ENCODE measurements at places on chromosomes 3 and 15.

- DNase-seq, result no peak
Measured at GRCh38 chr3:159886050-159886449, 102.6 kb upstream of the IL12A start.

- no peak for DNase-seq
Measured at GRCh38 chr15:28942571-28942970, 56.8 kb downstream of the APBA2 start.

- no peak for DNase-seq
Measured at GRCh38 chr3:85785766-85786165, 827.0 kb downstream of the CADM2 start.

- no peak for DNase-seq
Measured at GRCh38 chr3:57434041-57434440, 110.1 kb downstream of the DNAH12 start.

- no peak for DNase-seq
Measured at GRCh38 chr3:126546549-126547239, 12.0 kb downstream of the C3orf22 start.

DNA sequence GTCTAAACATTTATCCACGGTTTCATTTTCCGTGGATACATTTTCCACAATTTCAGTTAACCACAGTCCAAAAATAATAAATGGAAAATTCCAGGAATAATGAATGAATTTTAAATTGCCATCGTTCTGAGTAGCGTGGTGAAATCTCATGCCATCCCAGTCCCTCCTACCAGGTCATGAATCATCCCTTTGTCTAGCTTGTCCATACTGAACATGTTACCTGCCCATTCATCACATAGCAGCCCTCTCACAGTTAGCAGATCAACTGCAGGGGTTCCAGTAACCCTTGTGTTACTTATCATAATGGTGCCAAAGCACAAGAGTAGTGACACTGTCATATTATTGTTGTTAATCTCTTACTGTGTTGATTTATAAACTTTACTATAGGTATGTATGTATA lies 124.5 kb downstream of the GSK3B start:
- DNase-seq, result no peak

DNA sequence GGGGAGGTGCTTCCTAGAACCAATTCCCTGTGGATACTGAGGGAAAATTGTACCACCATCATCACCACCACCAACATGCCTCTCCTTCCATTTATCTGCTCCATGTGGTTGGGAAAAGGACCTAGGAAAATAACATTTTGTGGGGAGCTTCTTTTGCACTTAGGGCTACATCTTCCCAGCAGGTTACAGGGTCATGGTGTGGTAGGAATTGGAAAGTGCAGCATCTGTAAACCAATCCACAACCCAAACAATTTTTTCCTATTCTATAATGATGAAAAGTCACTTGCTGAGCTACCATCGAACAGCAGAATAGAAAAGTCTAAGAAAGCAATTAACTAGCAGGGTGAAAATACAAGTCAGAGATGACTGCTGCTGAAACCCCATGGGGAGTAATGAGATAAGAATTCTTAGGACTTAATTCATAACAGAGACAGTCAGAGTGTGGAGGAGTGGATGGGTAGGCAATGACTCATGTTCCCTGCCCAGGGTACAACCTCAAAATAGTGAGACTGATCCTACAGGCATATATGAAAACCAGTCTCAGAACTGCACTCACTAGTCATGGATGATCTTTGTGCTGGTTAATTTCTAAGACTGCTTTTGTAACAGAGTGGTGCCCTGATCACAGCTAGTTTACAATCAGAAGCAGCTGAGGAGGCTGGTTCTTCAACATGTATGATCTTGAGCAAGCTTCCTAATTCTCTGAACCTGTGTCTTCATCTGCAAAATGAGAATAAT lies 38.1 kb upstream of the LEKR1 start:
- DNase-seq, result no peak

GRCh38 chr3:150607267-150608065 lies 4.3 kb downstream of the SELENOT start:
- no peak for DNase-seq

DNA sequence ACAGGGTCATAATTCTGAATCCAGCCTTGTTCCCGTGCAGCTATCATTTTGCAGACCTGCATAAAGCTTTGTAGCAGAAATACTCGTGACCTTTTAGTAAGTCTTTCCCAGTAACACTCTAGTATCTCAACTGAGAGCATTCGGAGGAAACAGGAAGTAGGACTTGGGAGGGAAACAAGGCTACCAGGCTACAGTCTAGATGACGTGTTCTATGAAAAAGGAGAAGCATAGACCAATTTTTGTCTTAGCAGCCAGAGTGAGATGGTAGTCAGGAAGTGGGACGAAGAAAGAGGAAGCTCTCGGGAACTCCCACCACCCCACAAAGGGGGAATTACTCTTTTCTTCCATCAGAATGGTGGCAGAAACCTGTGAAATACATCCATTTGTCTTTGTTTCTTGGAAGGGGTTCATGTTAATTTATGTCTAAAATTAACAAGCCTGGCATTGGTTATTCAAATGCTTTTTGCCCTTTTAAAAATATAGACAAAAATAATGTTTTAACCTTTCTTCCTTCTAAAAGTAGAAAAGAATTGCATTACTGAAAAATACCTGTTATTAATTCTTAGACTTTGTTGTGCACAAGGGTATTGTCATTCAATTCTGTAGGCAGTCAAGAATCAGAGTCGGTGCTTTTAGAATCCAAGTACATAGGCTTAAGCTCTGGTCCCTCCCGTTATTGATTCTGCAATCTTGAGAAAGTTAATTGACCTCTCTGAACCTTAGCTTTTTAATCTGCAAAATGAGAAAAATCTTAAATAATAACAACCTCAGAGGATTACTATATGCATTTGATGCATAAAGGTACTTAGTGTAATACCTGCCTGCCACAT lies 1.6 kb upstream of the SUCNR1 start:
- no peak for DNase-seq

DNA sequence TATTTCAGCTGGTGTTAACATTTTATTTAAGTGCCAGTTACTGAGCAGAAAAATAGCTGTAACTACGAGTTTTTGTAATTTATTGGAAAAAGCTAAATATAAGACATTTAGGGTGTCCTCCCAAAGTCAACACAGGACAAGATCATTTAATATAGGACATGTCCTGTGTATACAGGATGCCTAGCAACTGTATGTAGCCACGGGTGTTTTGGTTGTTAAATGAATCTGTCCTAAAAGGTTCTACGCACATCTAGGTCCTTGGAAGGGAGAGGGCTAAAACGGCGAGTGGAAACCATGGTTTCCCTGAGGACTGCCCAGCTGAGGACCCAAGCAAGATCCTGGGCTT lies 565 bp upstream of the ZNF621 start:
- DNase-seq, result no peak

DNA sequence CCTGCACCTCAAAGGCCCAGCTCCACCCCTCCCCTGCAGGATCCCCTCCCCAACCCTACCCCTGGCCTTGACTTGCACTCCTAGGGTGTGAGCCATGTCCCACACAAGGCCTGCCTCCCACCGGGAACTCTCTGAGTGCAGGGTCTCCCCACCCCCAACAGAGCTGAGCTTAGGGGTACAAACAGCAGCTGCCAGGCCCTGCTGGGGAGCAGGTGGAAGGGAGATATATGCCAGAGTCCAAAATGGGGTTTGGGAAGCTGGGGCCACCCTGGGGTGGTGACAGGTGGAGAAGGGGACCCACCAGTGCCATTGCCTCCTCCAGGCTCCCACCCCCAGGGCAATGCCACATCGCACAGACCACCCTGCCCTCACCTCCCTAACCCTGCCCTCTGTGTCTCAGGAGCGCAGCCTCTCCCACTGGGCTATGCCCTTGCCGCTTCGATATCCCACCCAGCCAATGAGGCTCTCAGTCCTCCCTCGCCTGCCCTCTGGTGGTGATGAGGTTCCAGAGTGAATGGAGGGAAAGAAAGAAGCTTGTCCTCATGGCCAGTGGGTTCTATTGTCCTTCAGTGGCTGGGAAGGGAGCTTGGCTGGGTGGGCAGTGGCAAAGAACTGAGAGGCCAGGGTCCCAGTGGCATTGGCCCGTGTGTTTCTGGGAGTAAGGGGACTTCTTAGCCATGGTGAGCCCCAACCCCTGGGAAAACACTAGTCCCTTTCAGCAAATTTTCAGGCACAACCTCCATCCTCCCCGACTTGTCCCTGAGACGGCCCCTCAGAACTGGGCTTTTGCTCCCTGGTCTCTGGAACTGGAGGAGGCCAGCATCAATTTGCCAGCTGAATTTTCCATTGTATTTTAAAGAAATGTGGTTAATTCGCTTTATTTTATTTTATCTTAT lies 46.8 kb downstream of the CYP11A1 start:
- DNase-seq, result peak; percentile 19

GRCh38 chr3:127004641-127005397 lies 21.9 kb downstream of the PLXNA1 start:
- DNase-seq, result no peak

DNA sequence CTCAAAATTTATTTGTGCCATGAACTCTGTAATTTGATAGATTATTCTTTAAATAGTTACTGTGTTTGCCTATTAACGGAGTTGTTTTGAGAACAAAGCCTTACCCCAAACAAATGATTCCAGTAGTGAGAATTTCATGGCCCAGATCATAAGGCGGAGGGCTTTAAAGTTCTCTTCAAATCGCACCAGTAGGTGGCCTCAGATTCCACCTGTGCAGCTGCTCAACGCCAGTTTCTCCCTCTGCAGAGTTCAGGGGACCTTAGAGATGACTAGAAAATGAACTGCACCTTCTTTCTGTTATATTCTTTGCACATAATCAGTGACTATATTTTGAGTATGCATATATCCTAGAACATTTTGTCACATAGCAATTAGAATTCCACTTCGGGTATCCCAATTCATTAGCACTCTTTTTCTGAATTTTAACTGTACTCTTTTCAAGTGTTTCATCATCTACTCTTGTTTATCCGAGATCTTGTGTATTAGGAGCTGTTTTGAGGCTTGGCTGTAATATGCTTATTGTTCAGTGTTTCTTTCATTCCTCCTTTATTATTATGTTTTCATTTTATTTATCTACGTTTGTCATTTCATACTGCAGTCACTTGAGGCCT lies 232.6 kb upstream of the CHRM5 start:
- peak; percentile 6 for DNase-seq

DNA sequence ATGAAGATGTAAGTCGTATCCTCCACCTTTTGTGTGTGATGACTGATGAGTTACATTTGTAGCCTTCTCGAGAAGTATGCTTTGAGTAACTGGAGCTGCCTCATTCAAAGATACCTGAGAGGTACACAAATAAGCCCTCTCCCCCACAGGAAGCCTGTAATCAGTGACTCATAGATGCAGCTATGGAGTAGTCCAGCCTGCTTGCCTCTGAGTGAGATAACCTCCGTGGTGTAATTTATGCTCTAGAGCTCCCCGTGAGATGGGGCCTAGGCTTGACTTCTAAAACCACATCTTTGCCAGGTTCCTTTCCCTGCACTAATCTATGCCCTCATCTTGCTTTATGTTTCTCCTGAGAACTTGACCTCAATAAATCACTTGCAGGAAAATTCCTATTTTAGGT lies 291.7 kb downstream of the SUCLG2 start:
- no peak for DNase-seq

DNA sequence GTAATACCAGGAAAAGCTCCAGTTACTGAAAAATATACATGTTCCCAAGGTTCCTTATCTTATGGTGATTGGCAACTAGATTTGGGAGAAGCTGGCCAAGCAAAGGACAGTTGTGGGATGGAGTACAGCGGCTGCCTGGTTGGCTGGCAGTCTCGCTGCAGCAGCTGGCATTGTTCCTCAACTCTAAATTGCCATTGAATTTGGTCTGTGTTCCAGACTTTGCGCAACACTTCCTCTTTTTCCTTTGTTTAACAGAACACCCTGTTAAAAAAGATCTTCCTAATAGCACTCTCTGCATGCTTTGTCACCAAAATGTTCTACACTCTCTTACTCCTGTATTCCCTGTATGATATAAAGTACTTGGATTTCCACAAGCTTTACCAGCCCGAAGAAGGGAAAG lies 420.6 kb upstream of the RBMS3 start:
- no peak for DNase-seq

GRCh38 chr3:40258555-40258954 lies 51.0 kb upstream of the EIF1B start:
- DNase-seq, result no peak

- DNase-seq, result no peak
Measured at GRCh38 chr3:58384381-58385090, 49.1 kb downstream of the PDHB start.

- no peak for DNase-seq
Measured at GRCh38 chr3:79204351-79204750, 563.4 kb downstream of the ROBO1 start.

DNA sequence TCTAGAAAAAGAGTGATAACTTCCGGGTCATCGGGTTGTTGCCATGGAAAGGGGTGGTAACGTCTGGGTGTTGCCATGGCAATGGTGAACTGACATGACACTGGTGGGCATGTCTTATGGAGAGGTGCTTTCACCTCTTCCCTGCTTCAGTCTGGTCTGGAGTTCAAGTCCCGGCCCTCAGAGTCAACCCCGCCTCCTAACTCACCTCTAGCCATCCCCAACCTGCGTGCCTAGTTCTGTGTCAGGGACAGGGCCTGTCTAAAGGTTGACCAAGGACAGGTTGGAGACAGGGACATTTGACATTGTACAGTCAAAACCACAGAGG lies 96.0 kb downstream of the LSM3 start:
- DNase-seq, result no peak

- no peak for DNase-seq
Measured at GRCh38 chr15:58585693-58586443, 154.1 kb downstream of the LIPC start.

GRCh38 chr3:139597947-139598346 lies 58.4 kb upstream of the RBP1 start:
- no peak for DNase-seq

- no peak for DNase-seq
Measured at GRCh38 chr15:98226578-98226977, 266.1 kb downstream of the ARRDC4 start.

GRCh38 chr3:129173725-129174124 lies 10.0 kb downstream of the CNBP start:
- no peak for DNase-seq

DNA sequence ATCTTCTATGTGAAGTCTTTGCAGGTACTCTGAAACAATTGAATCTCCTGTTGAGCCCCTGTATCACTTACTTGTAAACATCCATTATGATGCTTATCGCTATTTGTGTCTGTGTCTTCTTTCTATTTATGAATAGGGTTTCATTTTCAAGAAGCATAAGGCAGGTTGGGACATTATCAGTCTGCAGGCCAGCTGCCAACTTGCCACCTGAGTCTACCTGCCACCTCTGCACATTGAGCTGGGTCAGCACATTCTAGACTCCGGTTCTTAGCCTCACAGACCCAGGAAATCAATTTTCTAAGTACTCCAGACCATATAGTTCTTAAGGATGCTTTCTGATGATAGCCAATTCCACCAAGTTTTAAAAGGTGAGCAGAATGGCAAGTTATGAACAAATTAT lies 105.7 kb upstream of the MCTP2 start:
- no peak for DNase-seq

- no peak for DNase-seq
Measured at GRCh38 chr3:99895131-99895696, 77.6 kb downstream of the CMSS1 start.

- no peak for DNase-seq
Measured at GRCh38 chr3:52608337-52608736, 71.9 kb downstream of the UQCC5 start.

- no peak for DNase-seq
Measured at GRCh38 chr3:155022896-155023295, 57.2 kb upstream of the MME start.
